ENCODE measurements at places on chromosomes 7 and 10.

- DNase-seq: no peak
Measured at GRCh38 chr7:104272767-104273384, 55.5 kb upstream of the LHFPL3 start.

- no peak for DNase-seq
Measured at GRCh38 chr10:112819231-112819630, 130.8 kb upstream of the TCF7L2 start.

- DNase-seq: peak; percentile 18
Measured at GRCh38 chr7:19392246-19392645, 247.0 kb upstream of the FERD3L start.

GRCh38 chr7:31129067-31129466 lies 77.0 kb downstream of the ADCYAP1R1 start:
- no peak for DNase-seq

- DNase-seq: no peak
Measured at GRCh38 chr7:158444501-158445420, 142.9 kb downstream of the PTPRN2 start.

DNA sequence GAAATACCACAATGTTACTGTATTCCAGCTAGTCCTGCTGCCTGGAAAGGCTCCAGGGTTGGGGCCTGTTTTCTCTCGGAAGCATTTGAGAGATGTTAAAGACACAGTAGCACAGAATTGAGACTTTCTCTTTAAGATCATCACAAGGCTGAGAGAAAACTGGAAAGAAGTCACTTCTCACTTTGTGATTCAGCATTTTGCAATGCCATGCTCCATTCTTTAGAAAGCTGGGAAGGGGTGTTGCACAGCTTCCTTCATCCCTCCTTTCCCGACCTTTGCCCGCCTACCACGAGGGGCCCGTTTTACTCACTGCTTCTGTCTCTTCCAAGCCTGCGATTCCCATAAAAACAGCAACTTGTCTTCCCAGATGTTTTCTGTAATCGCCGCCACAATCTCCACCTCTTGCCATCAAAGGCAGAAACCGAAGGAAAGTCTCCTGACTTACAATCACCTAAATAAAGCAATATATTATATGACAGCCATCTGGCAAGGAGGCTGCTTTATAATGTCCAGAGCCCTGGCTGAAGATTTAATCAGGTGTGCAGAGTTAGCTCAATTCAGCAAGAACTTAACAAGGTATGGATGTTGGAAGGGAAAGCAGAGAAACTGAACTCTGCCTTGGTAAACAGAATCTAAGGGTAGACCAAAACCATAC lies 18.9 kb downstream of the NOD1 start:
- peak; percentile 94 for DNase-seq

- DNase-seq: no peak
Measured at GRCh38 chr10:77673515-77674140, 36.0 kb upstream of the KCNMA1 start.

GRCh38 chr7:144709066-144709465 lies 126.8 kb downstream of the TPK1 start:
- no peak for DNase-seq

DNA sequence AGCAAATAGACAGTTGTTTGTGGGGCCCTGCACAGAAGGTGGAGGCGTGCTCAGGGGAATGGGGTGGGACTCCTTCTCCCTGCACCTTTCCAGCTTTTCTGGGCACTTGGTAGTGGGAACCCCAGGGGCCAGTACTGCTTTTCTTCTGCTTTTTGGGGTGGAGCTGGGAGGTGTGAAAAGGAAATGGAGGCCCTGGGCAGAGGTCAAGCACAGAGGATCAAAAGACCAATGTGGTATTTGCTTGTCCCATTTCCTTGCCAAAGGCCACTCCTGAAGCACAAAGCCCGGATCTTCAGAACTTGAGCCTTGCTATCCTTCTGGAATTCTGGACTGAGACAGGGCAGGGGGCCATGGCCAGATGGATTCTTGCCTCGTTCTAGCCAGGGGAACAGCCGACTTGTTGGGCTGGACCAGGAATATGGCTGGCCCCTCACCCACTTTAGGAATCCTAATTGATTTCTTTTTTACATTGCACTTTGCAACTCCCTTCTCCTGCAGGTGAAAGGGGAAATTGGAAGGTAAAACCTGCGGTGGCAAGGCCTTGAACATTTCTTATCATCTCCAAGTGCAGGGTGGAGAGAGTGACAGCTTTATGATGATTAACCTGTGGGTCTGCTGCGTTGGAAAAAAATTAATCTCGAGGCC lies 26.5 kb downstream of the ADRA2A start:
- no peak for DNase-seq

- DNase-seq: no peak
Measured at GRCh38 chr10:116608686-116609594, 11.8 kb upstream of the PNLIPRP2 start.

GRCh38 chr7:1401011-1401410 lies 58.3 kb downstream of the MICALL2 start:
- no peak for DNase-seq

DNA sequence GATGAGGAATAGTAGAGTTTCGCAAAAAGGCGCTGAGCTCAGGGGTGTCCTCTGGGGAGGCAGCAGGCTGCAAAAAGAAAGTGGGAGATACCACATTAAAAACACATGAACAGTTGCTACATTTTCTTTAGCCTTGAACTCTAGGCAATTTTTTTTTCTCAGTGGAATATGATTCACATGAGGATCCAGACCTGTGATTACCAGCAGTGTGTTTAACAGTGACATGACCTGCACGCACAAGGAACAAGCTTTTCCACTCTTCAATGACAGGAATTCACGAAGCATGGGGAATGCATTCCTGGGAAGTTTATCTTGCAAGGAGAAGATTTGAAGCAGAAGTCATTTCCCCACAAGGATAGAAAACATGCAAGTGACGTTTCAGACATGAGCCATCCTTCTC lies 161.6 kb downstream of the ITGA8 start:
- DNase-seq: peak; percentile 92

DNA sequence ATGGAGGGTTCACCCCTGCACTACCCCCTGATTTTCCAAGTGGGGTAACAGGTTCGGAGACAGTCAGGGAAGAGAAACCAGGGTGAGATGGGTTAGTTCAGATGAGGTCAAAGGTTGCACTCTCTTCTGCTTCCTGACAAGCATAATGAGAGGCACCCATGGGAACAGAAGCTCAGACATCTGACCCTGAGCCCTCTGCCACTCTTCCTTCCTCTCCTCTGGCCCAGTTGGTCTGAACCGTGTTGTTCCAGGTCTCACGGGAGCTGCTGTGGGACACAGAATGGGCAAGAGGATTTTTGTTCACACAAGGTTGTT lies 38.4 kb downstream of the DNAJB12 start:
- no peak for DNase-seq

DNA sequence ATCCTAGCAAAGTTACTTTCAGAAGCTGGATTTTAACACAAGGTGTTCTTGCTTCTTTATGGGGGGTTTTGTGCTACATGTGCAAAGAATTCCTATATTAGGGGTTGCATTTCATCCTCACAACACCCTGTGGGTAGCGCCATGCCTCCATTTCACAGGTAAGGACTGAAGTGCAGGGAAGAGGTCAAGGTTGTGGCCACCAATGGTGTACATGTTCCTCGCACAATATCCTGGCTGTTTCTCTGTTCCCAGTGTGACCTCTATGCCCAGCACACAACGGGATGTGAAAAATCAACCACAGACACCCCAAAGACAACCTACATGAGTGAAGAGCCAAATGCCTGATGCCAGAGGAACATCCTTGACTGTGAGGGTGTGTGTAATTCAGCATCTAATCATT lies 80.8 kb downstream of the CHST15 start:
- DNase-seq: no peak

- no peak for DNase-seq
Measured at GRCh38 chr10:44619521-44619920, 234.6 kb upstream of the CXCL12 start.

- DNase-seq: no peak
Measured at GRCh38 chr7:117478836-117479224, 995 bp upstream of the CFTR start.

DNA sequence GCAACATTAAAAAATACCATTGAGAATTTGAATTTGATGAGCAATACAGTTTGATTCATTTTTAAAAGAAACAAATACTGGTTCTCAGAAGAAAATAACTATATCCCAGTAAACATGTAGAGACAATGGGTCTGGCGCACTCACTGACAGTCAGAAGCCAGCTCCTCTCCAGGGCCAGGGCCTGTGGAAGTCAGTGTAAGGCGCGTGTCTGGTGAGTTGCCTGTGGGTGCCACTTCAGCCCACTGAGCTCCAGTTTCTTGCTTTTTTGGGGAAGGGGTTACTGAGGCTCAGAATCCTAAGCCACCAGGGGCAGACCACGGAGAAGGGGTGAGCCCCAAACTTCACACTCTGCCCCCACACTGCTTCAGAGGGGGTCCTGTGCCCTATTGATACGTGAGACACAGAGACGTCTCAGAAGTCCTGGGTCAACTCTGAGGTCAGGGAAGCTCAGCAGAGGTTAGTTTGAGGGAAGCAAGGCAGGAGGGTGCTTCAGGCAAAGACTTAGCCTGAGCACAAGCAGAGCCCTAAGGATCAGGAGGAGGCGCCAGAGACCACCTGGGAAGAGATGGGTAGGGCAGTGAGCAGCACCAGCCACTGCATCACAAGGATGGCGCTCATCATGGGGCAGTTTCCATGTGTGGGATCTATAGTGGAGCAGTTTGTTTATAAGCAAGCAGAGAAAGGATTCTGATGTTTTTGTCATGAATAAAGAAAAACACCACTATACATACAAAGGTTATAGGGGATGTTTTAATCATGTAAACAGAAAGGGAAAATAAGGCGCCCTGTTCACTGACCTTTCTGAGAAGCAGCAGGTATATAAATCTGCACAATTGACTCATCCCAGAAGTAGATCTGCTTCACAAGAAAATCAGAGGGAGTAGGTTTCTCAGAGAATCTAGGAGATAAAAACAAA lies 95.7 kb downstream of the PKD1L1 start:
- no peak for DNase-seq

- no peak for DNase-seq
Measured at GRCh38 chr10:131580674-131581073, 269.2 kb upstream of the TCERG1L start.

GRCh38 chr10:59879363-59879913 lies 26.9 kb downstream of the CCDC6 start:
- no peak for DNase-seq

- no peak for DNase-seq
Measured at GRCh38 chr10:33302208-33302829, 32.1 kb downstream of the NRP1 start.

DNA sequence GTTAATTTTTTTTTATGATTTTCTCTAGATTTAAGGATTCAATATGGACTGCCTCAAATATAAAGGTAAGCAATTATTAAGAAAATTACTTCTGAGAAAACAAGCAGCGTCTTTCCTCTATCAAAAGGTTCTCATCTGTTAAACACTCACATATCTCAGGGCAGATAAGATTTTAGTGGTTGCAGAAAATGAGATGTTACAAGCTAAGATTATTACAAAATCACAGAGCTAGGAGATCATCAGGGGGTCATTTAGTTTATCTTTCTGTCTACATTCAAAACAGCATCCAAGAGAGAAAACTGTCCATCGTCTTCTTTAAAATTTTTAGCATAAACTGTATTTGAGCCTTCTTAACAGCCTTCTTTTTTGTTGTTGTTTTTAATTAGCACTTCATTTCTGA lies 29.1 kb upstream of the RHOBTB1 start:
- DNase-seq: no peak

GRCh38 chr10:80161321-80162083 lies 29.0 kb downstream of the PLAC9 start:
- DNase-seq: no peak

DNA sequence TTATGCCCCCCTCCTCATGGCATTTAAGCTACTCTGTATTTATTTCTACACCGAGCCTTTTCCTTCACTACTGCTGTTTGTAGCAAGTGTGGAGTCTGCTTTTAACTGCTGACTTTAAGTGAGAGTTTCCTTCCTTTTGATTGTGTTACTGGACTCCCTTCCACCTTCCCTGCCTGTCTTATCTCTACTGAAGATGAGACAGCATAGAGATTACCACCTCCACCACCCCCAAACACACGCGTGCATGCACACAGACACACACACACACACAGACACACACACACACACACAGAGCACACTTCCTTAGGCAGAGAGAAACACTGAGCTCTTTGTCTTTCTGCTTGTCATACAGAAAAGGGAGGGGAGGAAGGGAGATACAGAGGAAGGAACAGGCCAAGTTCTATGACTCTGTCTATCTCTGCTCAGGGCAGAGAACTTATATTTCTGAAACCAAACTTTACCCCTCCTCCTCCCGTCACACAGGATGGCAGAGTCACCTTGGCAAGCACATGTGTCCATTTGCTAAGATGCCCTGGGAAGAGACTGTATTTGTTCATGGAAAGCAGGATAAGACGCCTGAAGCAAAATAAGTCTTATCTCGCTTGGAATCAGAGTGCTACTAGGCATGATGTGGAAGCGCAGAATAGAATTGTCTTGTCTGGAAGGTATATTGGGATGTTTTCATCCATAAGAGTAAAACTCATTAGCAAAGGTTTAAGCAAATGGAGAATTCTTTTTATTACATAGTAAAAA lies 81.8 kb upstream of the CAV2 start:
- DNase-seq: no peak

GRCh38 chr10:122191936-122192541 lies 79.1 kb upstream of the BTBD16 start:
- DNase-seq: no peak

DNA sequence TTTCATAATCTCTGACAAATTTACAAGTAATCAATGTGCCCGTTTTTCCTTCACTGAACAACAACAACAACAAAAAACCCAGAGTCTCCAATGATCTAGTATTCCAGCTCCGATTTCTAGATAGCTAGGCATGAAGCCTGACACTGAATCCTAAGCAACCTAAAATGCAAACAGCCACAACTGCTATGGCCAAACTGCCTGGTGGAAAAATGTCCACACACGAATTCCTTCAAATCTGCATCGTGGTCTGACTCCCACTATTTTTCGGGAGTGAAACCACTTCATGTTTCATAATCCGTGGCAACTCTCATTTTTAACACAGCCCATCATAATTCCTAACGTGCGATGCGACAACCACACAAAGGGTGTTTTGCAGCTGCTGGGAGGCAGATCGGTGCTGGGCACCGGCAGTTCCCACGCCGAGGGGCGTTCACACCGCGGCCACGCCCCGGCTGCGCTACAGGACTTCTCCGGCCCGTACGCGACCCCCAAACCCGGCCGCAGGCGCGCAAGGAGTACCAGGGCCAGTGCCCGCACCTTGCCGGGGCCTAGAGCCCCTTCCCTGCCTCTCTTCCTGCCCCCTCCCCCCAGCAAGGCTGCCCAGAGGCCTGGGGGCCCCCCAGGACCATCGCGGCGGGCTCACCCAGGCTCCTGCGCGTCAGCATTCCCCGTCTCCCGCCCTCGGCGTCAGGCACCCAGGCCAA lies 814 bp downstream of the RUFY2 start:
- peak; percentile 9 for DNase-seq

All from BJ (cell line).